Activated gamma-delta T cell treated with Interleukin-2 at 50 U/mL for 16 hours (primary cell): ENCODE measurements at places on chromosomes 3 and 15.

- DNase-seq = no peak
These were observed 3.7 kb downstream of the PBRM1 start for GRCh38 chr3:52682016-52682415.

DNA sequence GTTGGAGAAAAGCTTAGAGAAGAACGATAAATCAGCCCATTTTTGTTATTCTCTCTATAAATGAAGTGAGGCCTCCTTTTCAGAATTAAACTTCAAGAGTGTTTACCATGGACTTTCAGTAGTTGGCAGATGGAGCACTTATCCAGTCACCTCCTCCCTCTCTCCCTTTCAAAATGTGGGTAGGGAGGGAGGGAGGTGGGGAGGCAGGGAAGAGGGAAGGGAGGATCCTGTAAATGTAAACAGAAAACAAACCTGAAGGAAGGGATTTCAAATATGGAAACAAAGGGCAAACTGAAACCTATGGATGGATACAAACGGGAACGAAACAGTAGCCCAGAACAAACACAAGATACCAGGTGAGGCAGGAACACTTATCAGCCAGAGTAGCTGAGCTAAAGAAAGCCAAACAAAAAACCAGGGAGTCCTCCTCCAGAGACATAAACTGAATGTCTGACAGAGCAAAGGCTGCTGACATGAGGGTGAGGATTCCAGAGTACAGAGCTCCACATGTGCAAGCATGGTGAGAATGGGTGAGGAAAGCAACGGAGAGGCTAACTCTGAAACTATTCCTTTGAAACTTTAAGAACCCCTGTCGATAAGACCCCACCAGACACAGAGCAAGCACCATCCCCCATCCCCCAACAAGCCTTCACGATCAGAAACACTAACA lies 41.0 kb upstream of the GP5 start:
- no peak for DNase-seq

DNA sequence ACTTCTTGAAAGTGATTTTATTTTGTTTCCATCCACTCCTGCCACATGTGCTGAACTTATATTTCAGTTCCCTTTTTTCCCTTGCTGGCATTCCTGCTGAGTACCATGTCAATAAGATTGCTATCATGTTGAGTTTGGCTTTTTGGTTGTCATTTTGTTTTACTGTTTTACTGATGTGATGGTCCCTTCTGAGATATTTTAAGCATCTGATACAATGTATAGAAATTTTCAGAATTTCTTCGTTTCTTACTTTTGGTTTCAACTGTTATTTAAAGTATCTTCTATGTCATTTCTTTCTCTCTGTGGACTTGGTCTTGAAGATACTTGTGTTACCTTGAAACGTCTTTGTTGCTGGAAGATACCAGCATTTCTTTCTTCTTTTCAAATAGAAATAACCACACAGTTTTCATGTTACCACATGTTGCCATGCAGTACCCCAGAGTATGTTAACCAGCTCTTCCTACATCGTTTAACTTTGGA lies 14.1 kb downstream of the SIDT1 start:
- DNase-seq = no peak

DNA sequence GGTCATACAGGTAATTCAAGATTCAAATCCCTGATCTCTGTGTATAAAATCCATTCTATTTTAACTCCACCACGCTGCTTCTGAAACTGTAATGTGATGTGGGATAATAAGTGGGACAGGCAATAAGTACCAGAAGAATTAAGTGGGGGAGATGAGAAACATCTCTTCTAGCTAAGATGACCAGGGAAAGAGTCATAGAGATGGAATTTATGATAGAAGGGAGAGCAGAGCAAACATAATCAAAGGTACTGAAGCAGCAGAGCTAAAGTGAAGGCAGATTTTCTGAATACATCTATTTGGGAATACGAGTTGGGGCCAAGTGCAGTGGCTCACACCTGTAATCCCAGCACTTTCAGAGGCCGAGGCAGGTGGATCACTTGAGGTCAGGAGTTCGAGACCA lies 4.9 kb downstream of the MRPL47 start:
- DNase-seq = no peak

DNA sequence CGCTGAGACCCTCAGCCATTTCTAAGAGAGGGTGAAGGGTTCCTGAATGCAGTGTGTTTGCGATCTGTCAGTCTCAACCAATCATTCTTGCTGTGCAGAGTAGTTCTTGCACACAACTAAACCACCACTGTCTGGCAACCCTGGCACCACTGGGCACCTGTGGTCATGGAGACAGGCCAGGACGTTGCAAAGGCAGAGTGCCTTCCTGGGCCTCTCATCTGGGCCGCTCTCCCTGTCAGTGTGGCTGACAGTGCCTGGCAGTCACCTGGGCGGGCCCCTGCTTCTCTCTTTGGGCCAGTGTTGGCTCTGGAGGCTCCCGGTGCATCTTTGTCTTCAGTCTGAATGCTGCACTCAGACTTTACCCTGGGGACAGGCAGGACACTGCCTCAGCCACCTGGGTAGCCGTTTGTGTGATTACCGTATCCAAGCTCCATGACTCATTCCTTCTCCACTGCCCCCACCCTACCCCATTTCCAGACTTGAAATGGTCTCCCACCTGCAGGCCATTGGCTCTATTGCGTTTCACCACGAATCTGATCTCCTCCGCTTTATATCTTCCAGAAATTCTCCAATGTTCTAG lies 104.6 kb upstream of the KLF13 start:
- no peak for DNase-seq

- no peak for DNase-seq
These were observed 19.7 kb downstream of the ITGA11 start for GRCh38 chr15:68412218-68412617.

DNA sequence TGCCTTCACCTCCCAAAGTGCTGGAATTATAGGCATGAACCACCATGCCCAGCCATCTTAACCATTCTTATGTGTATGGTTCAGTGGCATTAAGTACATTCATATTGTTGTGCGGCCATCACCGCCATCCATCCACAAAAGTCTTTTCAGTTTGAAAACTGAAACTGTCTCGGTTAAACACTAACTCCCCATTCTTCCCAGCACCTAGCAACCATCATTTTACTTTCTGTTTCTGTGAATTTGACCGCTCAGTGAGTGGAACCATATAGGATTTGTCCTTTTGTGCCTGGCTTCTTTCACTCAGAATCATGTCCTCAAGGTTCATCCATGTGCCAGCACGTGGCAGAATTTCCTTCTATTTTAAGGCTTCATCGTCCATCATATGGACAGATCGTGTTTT lies 5.8 kb downstream of the MCM2 start:
- no peak for DNase-seq
